SK-N-SH treated with all-trans-retinoic acid at 6 μM for 48 hours (cell line): ENCODE measurements at places on chromosomes 4 and X.

DNA sequence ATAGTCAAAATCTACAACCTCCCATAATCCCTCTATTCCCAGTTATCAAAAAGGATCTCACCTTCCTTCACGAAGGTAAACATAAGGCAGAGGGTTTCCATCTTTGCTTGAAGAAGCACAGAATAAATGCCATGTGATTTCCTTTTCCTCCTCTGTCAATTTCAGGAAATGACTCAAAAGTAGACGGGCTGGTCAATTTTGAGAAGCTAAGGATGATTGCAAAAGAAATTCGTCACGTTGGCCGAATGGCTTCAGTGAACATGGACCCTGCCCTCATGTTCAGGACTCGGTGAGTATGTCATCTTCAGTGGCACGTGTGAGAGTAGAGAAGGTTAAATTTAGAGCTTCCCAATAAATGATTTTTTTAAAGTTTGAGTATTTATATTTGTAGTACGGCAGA lies 240.2 kb downstream of the RAPGEF2 start:
- ATAC-seq: no peak

DNA sequence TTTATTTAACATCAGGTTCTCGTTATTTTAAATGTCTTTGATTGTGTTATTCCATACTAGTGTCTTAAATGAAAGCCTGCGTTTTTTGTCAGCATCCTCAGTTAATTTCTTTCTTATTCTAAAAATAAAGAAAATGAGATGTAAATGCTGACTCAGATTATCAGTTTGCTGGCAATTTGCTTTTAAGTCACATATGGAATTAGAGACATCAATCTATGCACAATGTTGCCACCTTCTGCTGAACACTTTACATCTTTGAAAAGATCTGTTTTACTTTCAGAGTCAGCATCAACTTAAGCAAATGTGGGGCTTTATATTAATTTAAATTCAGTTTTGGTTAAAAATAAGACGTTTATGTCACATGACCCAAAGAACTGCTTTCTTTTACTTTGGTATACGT lies 99.2 kb downstream of the ADGRL3 start:
- no peak for ATAC-seq

GRCh38 chr4:72701987-72702819 lies 133.2 kb upstream of the ADAMTS3 start:
- peak; percentile 92 for ATAC-seq

GRCh38 chr4:26594778-26595177 lies 10.9 kb downstream of the TBC1D19 start:
- no peak for ATAC-seq

DNA sequence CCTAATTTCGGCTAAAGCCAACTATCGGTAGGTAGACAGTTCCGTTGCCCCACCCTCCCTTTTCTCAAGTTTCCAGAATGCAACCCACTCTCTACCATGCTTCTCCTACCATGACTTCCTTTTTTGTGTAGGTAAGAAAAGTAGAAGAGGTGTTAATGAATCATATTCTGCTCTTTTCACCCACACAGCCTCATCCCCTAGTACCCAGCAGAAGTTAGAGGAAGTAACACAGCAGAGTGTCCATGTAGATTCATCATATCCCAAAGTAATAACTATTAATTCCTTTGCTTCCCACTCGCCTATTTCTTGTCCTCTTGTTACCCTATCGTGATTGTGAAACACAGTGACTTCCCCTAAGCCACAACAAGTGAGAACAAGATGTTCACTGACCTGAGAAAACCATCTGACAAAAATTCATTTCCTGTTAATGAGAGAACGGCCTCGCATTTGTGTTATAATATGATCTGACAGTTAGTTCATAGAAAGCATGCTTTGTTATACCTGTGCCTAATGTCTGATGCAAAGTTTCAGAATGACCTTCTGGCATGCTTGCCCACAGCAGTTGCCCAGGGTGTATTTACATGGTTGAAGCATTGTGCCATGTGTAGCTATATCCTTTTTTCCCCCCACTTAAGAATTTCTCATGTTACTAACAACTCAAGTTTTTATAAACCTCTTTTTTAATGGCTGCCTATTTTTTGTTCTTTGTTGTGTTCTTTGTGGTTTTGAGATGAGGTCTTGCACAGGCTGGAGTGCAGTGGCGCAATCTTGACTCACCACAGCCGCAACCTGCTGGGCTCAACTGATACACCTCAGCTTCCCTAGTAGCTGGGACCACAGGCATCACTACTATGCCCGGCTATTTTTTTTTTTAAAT lies 185.6 kb downstream of the RAP1GDS1 start:
- ATAC-seq: no peak

GRCh38 chr4:55323375-55323774 lies 22.7 kb upstream of the SRD5A3 start:
- ATAC-seq: no peak

DNA sequence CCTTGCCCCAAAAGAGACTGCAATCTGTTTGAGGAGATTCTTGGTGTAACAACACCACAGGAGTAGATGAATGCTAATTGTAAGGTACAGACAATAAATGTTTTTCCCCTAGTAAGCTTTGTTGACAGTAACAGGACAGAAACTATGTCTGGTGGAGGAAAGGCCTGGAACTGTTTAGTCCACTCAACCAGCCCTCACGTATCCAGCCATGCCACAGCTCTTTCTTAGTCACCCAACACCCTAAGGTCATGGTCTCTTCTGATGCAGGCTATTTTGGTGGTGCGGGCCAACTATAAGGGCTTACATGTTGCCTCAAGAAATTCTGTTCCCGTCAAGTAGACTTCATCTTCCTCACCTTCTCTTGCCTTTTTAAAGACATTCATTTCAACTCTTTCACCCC lies 75.9 kb upstream of the GAB1 start:
- no peak for ATAC-seq

DNA sequence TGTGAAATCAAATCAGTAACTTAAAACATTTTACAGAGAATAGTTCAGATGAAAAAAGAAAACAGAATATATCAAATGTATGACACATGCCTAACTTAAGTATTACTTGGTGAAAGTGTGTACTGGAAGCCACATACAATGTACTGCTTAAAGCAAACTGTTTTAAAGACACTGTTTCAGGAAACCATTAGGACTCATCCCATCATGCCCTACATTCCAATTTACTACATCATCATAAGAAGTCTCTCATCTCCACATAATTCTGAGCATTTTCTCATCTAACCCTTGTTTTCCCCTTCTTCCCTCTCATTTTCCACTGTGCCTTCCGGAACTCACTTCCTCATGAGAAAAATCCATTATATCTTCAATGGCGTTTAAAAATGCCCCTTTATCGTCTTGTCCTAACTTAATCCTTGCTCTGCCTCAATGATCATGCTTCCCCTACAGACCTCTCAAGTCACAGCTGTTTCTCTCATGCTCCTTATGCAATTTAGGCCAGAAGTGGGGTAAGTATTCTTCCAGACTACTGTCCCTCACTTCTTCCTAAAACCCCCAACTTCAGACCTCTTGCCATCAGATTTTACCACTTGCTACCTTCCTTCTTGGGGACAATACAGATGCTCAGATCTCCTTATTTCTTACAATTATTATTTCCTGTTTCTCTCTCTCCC lies 26.8 kb upstream of the FGF5 start:
- peak; percentile 28 for ATAC-seq

DNA sequence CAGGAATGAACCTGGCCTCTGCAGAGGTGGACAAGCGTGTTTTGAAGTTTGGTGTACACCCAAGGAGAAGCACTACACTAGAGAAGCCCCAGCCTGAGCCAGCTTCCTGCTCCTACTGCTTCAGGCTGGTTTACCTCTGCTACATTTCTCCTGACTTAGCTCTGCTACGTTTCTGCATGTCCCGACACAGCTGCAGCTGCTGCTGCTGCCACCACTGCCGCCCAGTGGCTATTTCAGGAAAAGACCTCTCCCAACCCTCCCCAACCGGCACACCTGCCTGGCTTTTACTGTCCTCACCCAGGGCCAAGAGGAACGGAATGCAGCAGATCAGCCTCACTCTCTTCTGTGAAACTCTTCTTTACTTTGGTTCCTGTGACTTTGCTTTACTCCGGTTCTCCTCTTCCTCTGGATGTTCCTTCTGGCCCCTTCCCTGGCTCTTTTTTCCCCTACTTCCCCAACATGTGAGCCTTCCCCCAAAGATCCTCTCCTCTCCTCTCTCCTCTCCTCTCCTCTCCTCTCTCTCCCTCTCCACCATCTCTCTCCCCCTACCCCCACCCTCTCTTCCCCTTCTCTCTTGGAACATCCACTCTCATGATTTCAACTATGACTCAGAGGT lies 3.1 kb upstream of the P2RY4 start:
- peak; percentile 80 for ATAC-seq

DNA sequence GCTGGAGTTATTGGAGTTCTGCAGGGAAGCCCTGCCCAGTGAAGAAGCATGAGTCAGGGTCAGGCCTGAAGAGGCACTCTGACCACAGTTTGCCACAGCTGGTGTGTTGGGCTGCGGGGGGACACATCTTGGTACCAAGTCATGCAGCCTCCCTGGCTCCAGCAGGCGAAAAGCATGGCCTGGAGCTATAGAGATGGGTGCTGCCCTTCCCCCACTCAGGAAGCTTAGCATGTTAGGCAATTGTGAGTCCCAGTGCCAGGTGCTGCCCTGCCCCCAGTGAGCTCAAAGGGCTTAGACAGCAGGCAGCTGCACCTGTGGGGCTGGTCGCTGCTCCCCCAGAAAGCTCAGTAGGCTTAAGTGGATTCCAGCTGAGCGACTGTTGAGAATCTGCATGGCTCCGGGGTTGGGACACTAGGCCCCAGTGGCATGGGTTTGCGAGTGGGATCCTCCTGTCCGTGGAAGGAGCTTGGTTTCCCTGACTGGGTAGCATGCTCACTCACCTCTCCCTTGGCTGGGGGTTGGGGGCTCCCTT lies 755.5 kb downstream of the GLUD2 start:
- no peak for ATAC-seq

DNA sequence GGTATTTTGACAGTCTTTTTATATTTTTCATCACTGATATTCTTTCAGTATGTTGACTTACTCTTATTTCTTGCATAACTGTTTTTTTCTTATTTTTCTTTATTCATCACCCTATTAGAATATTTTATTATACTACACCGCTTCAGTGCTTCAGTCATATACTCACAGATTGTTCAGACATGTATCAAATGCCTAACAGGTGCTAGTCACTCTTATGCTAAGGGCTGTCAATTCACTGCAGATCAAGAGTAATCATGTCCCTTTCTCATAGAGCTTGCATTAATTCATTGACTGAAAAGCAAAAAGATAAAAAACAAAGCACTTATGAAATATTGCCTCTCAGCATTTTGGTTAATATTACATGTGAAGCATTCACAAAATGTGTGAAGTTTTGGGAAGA lies 1435.6 kb downstream of the STIM2 start:
- ATAC-seq: no peak

DNA sequence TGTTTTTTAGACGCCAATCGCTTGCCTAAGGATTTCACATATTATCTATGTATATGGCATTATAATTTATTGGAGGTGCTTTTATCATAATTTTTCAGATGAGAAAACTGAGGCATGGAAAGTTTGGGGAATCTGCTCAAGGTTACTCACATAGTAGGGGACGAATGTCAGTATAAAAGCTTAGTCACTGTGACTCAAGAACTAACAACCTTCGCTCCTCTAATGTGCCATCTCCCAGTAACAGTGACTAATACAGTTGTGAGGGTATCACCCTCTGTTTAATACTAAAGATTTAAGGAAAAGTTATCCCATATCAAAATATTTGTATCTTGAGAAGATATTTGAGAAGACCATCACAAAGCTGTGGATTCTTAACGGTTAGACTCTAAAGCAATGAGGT lies 353.1 kb upstream of the SPOCK3 start:
- no peak for ATAC-seq

GRCh38 chr4:90857081-90857820 lies 730.1 kb downstream of the CCSER1 start:
- no peak for ATAC-seq

DNA sequence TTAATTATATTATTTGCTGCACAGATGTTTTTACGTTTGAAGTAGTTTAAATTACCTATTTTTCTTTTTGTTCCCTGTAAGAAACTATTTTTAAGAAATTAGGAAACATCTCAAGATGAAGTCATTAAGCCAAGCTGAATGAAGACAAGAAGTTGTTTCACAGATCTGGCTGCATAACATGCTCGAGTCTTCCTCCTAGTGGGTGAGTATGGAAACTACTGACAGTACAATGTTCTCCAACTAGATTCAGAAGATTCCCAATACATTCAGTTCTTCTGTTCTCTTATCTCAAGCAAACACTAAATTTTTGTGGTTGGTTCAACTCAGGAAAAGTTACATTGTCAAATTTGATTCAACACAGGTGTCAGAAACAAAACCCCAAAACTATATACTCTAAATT lies 256.8 kb upstream of the VCX start:
- no peak for ATAC-seq

- ATAC-seq: no peak
These were observed 13.2 kb downstream of the IQSEC2 start for GRCh38 chrX:53268173-53268572.

- no peak for ATAC-seq
These were observed 4.7 kb upstream of the ZNF518B start for GRCh38 chr4:10461850-10462400.

GRCh38 chr4:142567620-142568451 lies 278.3 kb downstream of the INPP4B start:
- ATAC-seq: peak; percentile 69

DNA sequence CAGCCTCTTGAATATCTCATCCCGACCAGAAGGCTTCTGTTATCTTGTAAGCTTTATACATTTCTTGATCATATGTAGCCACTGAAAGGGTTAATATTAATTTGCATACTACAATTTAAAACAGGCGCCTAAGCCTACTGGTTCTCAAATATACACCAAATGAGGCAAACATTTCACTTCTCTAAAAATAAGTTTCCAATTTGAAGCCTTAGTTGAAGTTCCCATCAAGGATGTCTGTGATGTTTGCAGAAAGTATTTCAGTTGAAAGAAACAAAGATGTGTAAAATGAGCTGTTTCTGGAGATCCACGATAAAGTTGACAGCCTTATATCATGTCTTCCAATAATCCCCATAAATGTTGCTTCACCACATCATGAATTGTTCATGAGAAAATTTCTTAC lies 70.6 kb downstream of the KIT start:
- ATAC-seq: no peak

GRCh38 chrX:123405231-123405630 lies 221.2 kb downstream of the GRIA3 start:
- ATAC-seq: no peak

DNA sequence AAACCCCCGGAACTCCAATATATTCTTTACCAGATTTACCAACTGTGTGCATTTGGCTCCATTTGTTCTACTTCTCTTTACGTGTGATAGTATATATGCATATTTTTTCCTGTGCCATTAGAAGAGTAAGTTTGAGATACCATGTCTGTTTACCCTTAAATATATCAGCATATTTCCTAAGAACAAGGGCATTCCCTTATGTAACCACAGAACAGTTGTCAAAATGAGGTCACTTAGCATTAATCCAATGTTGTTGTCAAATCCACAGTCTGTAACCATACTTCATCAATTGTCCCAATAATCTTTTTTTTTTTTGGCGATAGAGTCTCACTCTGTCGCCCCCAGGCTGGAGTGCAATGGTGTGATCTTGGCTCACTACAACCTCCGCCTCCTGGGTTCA lies 55.2 kb downstream of the TBC1D14 start:
- ATAC-seq: no peak
